NCI-H187 (cell line): ENCODE measurements at places on chromosomes 2 and 18.

DNA sequence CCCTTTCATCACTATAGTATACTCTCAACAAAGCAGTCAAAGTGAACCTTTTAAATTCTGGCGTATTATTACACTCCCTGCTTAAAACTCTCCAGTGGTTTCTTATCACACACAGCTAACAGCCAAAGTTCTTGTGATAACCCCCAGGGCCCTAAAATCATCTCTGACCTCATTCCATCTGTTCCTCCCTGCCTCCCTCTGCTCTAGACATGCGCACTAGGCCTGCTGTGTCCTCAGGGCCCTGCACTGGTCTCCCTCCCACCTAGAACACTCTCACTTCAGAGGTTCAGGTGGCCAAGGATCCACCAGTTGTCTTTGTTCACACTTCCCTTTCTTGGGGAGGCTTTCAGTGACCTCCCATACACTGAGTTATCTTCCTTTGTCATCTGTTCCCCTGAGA lies 603.4 kb downstream of the DSC3 start:
- DNase-seq: no peak

GRCh38 chr2:49222975-49223528 lies 68.7 kb upstream of the FSHR start:
- no peak for DNase-seq

DNA sequence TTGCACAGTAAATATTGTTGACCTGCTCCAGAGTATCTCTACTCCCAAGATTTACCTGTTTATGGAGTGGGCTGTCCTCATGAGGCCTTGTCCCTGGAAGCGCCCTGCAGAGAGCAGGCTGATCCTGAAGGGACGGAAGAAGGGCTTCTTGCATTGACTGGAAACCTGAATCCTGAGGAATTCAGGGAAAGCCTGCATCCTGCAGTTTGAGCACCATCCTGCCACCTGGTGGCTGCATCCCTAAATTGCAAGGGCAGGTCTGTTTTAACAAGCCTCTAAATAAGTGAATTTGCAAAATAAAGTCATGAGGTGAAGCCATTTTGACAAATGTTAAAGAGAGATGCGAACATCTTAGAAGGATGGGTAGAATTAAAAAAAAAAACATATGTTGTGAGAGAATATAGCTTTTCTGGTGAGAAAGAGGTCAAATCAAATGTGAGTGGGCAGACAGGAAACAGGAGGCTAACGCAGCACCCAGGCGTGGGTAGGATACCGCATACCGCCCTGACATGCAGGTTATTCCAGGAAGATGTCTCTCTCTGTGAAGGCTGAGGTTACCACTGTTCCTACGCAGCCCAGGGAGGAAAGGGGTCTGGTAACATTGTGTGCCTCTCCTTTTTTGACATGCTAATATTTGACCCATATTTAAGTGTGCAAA lies 754.9 kb downstream of the RNF144A start:
- DNase-seq: peak; percentile 66

GRCh38 chr18:61225336-61225735 lies 107.9 kb upstream of the CDH20 start:
- DNase-seq: no peak

- DNase-seq: no peak
Measured at GRCh38 chr2:208006833-208007232, 18.5 kb downstream of the PLEKHM3 start.

GRCh38 chr2:237695201-237695780 lies 67.9 kb downstream of the LRRFIP1 start:
- DNase-seq: no peak

- DNase-seq: no peak
Measured at GRCh38 chr18:13268158-13269012, 49.8 kb downstream of the LDLRAD4 start.

- no peak for DNase-seq
Measured at GRCh38 chr2:59899692-59900091, 653.8 kb downstream of the BCL11A start.

DNA sequence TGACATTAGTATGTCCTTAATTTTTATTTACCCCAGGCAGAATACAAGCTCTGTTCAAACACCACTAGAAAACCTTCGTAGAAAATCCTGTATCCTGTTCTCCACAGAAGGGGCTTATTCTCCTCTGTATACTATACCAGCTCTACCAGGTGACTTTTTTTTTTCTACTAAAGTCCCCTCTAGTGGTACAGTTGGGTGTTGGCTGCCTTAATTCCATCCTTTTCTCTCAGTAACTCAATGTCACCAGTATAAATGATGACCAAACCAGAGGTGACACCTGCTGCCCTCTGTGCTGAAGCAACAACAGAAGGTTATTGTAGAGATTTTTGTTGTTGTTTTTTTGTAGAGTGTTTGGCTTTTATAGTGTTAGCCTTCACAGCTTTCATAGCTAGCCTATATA lies 1322.0 kb downstream of the LRP1B start:
- DNase-seq: no peak
